ENCODE measurements at places on chromosomes 2 and 18.

DNA sequence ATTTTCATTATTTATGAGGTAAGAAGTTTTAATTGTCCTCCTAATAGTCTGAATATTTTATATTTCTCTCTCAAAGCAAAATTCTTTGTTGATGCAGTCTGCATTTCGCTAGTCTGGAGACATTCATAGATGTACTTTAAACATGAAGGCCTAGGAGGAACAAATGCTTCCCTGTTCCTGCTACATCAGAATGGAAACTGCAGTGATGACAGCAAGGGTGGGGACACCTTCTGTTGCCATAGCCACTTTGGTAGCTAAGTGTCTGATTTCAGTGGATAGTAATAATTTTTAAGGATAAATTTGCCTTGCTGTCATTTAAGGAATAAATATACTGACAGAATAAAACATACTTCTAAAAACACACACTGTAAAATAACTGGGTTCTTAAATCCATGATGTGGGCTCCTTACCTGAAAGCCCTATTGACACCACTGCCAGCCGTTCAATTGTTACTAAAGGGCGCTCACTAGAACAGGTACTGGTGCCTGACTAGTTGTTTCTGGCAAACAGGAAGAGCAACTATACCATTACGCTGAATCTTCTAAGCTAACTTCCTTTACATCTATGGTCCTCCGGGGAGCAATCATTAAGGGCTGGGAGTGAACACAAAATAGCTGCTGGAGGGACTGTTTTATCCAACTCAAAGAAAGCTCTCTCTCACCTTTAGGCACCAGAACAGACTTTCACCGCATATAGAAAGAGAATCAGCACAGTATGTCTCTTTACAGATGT, 88.2 kb downstream of the TMEM131 start:
- DNase-seq = no peak

DNA sequence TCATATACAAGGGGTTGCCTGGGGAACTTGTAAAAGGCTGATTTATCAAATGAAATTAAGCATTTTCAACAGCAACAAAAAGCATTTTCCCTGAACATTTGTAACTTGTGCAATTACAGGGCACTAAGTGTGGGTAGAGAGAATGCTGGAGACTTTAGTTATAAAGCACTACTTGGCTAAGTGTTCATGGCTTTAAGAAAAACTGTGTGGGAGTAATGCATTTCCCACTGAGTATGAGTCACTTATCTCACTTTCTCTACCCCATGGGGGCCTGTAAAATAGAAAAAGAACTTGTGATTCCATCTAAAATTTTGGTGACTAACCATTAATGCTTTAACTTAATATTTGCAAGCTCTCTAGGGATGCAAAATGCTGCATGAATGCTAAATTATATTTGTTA, 193.4 kb downstream of the CCDC102B start:
- no peak for DNase-seq

- no peak for DNase-seq
Measured at GRCh38 chr18:67476585-67476984, 39.9 kb downstream of the DSEL start.

GRCh38 chr2:216985658-216986141, 125.8 kb upstream of the TNP1 start:
- DNase-seq = peak; percentile 94

- DNase-seq = no peak
Measured at GRCh38 chr2:81835321-81836000, 1530.9 kb upstream of the LRRTM1 start.

- DNase-seq = no peak
Measured at GRCh38 chr2:77391119-77391518, 131.1 kb downstream of the LRRTM4 start.

GRCh38 chr2:136029149-136029548, 43.7 kb upstream of the DARS1 start:
- DNase-seq = no peak

DNA sequence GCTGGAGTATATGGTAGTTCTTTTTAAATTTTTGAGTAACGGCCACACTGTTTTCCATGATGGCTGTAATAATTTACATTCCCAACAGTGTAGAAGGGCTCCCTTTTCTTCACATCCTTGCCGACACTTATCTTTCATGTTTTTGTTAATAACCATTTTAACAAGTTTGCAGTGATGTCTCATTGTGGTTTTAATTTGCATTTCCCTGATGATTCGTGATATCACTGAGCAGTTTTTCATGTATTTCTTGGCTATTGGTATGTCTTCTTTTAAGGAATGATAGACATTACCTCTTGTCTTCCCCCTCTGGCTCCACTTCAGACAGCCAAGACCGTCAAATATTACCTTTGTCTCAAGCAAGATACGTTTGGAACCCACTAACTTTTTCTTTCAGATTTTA, 371.1 kb upstream of the NRP2 start:
- no peak for DNase-seq

GRCh38 chr2:101846973-101847372, 144.8 kb upstream of the IL1R2 start:
- no peak for DNase-seq

DNA sequence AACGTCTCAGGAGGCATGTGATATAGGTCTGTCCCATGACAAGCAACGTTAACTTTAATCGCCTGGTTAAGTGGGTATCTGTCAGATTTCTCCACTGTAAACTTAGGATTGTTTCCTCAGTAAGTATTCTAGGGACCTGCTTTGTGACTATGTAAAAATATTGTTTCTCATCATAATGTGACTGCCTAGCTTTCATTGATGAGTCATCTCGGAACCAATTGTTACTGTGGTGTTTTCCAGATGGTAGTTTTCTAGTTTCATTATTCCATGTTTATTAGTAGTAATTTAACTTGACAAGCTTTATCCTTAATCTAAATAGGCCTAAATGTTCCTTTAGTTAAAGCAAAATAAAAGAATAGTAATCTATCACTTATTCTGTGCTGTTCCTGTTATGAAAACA, 28.2 kb upstream of the GATA6 start:
- DNase-seq = no peak

GRCh38 chr2:241358470-241358869, 2.4 kb downstream of the FARP2 start:
- no peak for DNase-seq

- no peak for DNase-seq
Measured at GRCh38 chr2:96259497-96259921, 6.3 kb downstream of the TMEM127 start.

DNA sequence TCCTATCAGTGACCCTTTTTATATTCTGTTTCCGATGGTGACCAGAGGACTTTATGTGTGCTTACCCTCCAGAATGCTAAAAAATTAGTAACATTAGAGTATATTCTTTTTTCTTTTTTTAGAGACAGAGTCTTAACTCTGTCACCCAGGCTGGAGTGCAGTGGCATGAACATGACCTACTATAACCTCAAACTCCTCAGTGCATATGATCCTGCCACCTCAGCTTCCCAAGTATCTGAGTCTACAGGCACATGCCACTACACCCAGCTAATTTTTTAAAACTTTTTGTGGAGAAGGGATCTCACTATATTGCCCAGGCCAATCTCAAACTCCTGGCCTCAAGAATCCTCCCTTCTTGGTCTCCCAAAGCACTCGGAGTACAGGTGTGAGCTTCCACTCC, 74.6 kb downstream of the MALT1 start:
- no peak for DNase-seq

DNA sequence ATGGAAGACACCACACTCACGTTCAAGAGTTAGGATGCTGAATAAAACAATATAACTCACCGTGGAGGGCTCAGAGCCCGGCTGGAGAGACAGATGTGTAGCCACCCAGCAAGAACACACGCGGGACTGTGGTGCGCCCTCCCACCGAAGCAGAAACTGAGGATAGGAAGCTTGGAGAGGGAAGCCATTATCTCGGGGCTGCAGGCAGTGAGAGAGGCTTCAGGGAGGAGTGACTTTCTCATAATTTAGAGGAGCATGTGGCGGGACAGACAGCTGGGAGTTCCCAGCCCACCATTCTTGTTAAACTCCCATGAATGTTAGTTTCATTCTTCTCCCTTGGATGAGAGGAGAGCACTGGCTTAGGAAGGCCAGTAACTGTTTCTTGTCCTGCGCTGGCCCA, 96.4 kb downstream of the MAPRE2 start:
- DNase-seq = no peak

GRCh38 chr2:25557179-25558036, 116.0 kb downstream of the DTNB start:
- DNase-seq = no peak

GRCh38 chr2:66570471-66570870, 135.5 kb downstream of the MEIS1 start:
- DNase-seq = no peak

- no peak for DNase-seq
Measured at GRCh38 chr2:143645921-143646645, 516.9 kb downstream of the ARHGAP15 start.

GRCh38 chr18:3380384-3380961, 69.5 kb upstream of the TGIF1 start:
- DNase-seq = no peak

GRCh38 chr2:204026294-204026693, 89.7 kb downstream of the ICOS start:
- DNase-seq = no peak

- no peak for DNase-seq
Measured at GRCh38 chr2:111176867-111177266, 56.2 kb downstream of the BCL2L11 start.

- DNase-seq = no peak
Measured at GRCh38 chr2:241376808-241377207, 20.7 kb downstream of the FARP2 start.

- DNase-seq = no peak
Measured at GRCh38 chr2:16044946-16045456, 104.7 kb downstream of the MYCN start.

- no peak for DNase-seq
Measured at GRCh38 chr18:45993438-45993837, 26.3 kb upstream of the EPG5 start.

DNA sequence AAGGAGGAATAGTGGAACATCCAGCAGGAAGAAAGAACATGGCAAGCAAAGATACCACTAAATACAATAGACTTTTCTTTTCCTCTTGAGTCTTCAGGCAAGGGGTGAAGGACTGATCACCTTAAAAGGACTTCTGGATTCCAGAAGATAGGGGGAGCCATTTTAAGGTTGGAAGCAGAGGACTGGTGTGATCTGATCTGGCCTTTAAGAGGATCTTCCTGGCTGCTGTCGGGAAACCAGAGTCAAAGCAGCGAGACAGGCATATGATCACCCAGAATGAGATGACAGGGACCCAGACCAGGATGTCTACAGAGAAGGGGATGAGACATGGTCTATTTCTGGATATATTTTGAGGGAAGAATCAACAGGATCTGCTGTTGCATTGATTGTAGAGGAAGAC, 558.0 kb downstream of the STK39 start:
- DNase-seq = no peak

- no peak for DNase-seq
Measured at GRCh38 chr2:16060125-16060935, 120.0 kb downstream of the MYCN start.

DNA sequence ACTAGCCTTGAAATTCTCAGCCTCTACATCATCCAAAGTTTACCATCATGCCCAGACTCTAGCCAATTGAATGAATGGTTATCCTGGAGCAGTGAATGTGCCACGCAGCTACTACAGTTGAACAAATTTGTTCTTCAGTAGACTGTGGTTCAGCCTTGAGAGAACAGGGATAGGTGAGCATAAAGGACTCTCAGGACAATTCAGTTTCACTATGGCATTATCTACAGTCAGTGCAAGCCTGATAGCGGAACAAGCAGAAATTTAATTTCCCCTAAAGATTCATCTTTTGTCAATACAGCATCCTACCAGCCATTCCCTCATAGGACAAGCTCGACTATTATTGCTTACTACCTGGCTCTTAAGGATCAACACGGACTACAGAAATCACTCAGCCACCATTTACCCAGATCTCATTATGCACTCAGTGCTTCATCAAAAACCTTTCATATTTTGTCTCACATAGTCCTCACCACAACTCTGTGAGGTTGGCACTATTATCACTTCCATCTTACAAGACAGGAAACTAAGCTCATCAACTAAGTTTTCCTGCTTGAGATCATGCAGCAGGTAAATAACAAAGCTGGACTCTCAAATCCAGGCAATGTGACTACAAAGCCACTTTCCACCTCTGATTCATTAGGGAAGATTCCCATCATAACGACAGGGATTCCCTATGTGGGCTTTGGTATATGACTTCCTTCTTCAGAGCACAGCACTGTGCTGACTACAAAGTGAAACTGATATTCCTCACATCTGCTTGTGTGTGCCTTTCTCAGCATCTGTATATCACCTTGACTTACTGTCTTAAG, 181.5 kb upstream of the ACVR2A start:
- DNase-seq = no peak

DNA sequence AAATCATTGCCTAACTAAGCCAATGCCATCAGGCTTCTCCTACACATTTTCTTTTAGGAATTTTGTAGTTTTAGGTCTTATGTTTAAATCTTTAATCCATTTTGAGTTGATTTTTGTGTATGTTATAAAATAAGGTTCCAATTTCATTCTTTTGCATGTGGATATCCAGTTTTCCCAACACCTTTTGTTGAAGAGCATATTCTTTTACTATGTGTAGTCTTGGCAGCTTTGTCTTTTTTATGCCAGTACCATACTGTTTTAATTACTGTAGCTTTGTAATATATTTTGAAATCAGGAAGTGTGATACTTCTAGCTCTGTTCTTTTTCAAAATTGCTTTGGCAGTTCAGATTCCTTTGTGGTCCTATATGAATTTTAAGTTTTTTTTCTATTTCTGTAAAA, 11.0 kb downstream of the FASTKD2 start:
- no peak for DNase-seq

GRCh38 chr2:237633061-237633561, 5.7 kb downstream of the LRRFIP1 start:
- no peak for DNase-seq

DNA sequence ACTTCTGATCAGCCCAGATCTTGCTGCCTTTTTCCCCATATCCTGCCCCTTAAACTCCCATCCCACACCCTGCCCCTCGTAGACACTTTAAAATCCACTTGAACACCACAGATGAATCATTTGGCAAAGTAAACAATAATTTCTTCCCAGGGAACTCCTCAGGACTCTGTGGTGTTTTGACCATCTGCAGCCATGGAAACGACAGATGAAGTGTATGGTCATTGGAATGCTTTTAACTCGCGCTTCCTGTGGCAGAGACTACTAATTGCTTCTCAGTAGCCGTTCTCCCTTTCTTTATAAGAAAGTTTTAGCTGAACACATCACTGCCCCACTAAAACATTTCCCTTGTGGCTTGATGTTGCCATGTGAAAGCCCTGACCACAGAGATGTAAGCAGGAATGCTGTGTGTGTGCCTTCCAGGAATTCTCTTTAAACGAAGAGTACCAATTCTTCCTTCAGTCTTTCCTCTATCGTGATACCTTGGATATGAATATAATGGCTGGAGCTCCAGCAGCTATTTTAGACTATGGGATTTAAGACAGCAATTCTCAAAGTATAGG, 92.7 kb upstream of the PARD3B start:
- DNase-seq = peak; percentile 26

All from NCI-H2081 (cell line).